ENCODE measurements at places on chromosomes 4 and X.
A peak's percentile ranks its signal among the peaks of the same experiment; 100 is the strongest.

- DNase-seq, result no peak
These were observed 294.1 kb downstream of the STIM2 start for GRCh38 chr4:27154706-27155105.

GRCh38 chrX:149036086-149036485, 469.0 kb downstream of the IDS start:
- no peak for DNase-seq

DNA sequence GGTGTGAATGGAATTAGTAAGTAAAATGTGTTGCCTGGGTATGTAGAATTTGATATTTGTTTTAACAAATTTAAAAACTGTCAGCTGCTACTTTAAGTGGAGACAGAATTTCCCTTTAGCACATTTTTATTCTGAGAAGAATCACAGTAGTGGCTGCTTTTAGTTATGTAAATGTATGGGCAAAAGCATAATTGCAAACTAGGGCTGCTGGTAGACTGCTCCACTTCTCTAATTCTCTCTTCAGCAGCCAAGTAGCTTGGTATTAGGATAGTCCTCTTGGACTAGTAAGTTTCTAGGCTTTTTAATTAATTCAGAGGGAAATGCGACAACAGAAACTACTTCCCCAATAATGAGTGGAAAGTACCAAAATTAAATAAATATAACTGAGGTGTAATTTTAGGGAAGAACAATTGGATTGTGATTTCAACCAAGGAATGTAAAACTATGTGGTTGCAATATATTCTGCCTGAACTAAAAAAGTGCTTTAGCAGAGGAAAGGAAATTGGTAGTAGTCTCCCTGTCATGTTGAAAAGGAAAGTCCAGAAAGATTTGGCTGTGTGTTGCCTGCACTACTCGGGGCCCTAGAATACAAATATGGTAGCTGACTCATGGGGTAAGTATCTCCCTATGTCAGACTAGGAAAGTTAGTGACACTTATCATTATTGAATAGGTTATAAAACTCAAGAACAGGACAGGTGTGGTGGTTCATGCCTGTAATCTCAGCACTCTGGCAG, 9.2 kb upstream of the EIF4E start:
- DNase-seq, result no peak

GRCh38 chr4:36328130-36328529, 46.7 kb downstream of the DTHD1 start:
- DNase-seq, result no peak

- peak; percentile 37 for DNase-seq
These were observed 128.4 kb upstream of the TBC1D9 start for GRCh38 chr4:140884431-140885058.

DNA sequence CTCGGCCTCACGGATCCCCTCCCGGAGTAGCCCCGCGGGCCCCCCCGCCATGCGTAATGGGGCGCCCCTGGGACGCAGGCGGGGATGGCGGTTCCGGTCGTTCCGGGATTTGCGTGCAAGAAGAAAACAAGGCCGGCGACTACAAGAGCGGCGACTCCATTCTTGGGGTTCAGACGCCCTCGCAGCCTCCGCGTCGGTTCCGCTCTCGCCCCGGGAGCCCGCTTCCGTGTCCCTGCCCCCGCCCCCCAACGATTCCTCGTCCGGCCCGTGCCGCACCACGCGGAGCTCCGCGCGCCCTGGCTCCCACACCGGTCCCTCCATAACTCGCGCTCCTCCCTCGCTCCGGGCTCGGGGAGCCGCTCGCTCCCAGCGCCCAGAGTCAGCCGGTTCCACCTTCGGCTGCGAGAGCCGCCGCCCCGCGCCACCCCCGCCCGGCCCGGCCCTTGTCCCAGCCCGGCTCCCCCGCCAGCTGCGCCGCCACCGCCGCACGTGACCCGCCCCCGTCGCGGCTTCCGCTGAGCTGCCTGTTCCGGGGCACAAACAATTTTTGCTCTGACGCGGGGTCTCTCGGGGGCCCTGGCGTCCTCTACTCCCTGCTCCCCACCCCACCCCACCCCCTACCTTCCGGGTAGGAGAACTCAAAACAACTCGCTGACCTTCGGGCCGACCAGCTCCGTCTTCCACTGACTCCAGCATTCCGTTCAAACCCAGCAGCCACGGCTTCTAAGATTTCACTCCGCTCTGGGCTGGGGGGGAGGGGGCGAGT, 78.8 kb upstream of the BCOR start:
- DNase-seq, result no peak

GRCh38 chrX:43618366-43619205, 37.5 kb upstream of the MAOA start:
- DNase-seq, result no peak

DNA sequence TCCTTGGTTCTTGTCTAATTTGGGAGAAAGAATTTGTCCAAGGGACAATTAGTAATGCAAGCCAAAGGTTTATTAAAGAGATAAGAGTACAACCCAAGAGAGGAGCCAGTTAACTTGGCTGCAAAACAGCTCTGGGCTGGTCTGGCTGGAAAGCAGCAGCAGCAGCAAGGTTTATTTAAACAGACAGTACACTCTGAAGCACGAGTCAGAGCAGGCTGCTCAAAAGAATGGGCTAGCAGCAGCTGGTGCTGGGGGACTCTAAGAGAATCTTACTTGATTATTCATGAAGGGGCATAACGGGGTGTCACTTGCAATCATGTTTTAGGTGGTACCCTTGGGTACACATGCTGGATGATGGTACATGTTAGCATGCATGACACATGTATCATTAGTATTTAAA, 17.1 kb upstream of the CT47C1 start:
- DNase-seq, result no peak

- DNase-seq, result peak; percentile 78
These were observed 70.2 kb downstream of the GC start for GRCh38 chr4:71713611-71714203.

- no peak for DNase-seq
These were observed 41.5 kb downstream of the DTHD1 start for GRCh38 chr4:36322921-36323354.

DNA sequence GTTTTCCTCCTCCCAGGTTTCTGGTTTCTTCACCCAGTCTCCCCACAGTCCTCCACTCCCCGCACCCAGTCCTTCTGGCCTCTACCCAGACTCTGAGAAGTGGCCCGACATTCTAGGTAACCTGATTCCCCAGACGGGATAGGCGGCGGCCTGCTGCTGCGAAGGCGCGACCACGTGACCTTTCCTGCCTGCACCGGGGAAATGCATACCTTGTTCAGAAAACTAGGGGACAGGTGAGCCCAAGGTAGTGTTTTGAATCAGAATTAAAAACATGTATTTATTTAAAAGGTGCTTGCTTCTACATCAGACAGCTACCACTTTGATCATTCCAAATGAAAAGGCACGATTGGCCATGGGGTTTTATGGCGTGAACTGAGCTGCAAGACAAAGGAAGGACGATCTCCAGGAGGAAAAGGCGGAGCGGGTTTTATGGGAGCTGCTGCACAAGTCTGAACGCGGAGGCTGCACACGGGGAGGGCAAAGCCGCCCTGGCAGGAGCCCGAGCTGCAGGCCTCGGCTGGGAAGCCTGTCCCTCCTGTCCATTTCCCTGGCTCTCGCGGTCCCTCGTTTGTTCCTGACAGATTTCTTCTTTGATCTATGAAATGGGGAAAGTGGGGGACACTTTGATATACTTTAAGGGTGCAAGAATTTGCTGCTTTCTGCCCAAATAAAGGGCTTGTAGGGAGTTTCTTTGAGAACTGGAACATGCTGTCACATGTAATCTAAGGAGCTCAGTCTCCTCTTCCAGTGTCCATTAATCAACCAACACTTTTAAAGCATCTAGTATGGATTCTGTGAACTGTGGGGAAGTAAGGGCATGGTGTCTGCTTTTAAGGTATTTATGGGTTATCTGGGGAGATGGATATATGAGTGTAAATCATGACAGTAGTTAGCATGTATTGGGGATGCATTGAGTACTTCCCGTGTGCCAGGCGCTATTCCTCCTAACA, 150.9 kb downstream of the SPRY1 start:
- no peak for DNase-seq

GRCh38 chr4:113760795-113761619, 531 bp downstream of the CAMK2D start:
- DNase-seq, result no peak

DNA sequence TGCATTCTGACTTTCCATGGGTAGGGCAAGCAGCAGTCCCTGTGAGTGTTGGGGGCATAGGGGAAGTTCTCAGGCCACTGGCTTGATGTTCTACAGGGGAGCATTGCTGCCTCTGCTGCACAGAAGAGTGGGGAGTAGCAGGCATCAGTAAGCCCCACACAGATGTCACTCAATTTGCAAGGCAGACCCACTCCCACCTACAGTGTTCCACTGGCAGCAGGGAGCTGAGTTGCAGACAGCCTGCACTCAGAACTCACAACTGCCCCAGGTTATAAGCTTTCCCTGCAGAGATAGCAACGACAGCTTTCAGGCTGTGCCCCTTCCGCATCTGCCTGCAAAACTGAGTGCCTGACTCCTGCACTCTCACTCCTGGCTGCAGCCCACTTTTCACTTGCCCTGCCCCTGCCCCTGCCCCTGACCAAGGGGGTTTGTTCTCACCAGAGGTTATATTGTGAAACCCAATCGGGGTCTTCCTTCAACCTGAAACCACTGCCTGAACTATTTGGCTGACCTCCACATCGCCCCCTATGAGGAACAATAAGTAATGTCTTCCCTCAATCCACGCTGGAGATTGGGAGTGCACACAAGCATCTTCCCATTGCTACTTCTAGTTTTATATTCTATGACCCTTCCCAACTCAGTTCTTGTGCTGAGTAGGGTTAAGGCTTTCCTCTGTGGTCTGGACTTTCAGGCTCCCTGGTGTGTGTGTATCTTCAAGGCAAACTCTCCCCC, 227.4 kb upstream of the CXorf51B start:
- no peak for DNase-seq

DNA sequence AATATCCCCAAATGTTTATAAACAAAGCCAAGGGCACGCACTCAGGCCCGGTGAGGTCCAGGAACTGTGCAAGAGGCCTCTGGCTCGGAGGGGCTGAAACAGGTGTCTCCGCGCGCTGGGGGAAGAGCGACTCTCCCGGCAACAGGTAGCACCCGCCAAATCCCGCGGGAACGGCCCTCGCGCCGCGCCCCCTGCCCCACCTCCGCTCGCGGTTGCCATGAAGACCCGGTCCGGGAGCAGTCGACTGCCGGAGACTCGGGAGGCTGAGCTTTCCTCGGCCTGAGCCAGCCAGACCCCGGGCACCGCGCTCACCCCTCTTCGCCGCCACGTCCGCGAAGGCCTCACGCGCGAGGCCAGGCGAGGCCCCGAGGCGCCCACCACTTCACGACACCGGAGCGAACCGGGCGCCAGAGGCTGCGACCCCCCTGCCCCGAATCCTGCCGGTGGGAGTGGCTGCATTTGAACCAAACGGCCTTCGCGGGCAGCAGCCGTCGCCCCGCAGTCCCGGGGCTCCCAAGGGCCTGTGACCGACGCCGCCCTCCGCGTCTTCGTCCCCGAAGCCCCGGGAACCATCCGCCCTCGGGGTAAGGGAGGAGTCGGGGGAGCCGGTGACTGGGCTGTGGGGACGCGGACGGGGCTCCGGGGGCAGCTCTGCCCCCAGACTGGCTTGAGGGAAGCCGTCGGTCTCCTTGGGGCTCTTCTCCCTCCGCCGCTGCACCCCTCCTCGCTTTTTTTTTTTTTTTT, at the start of gene NSUN7:
TSS of gene NSUN7 (plus strand) at position 239 of the 744 bp plus-strand sequence. CDS start 739 bp downstream, outside the sequence.
- no peak for DNase-seq

- DNase-seq, result no peak
These were observed 23.1 kb downstream of the ATP11C start for GRCh38 chrX:139909712-139910111.

- DNase-seq, result no peak
These were observed 30.8 kb downstream of the COMMD8 start for GRCh38 chr4:47432749-47433148.

DNA sequence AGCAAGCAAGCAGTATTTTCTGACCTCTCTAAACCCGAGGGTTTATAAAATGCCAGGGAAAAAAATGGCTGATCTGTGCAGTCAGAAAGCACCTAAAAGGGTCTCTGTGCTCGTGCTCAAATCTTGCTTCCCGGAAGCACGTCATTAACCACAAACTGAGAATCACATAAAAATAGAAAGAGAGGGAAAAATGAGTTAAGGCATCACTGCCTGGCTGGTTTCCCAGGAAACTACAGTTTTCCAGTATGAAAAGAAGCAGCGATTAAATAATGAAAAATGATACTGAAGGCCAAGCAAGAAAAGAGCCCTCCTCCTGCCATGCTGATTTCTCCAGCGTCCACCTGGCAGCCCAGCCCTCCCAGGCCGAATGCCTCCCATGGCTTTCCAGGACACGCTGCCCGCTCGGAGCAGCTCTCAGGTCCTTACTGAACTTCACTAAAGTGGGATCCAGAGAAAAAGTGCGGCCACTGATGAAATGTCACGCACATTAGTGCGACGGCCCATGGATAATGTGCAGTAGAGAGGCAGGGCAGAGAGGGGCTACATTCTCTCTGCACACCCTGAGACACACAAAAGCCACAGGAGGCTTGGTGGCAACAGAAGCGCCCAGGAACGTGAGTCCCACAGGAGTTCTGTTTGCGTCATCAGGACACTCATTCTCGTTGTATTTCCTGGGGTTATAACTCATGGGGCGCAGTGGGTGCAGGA, 80.4 kb downstream of the WFS1 start:
- no peak for DNase-seq

DNA sequence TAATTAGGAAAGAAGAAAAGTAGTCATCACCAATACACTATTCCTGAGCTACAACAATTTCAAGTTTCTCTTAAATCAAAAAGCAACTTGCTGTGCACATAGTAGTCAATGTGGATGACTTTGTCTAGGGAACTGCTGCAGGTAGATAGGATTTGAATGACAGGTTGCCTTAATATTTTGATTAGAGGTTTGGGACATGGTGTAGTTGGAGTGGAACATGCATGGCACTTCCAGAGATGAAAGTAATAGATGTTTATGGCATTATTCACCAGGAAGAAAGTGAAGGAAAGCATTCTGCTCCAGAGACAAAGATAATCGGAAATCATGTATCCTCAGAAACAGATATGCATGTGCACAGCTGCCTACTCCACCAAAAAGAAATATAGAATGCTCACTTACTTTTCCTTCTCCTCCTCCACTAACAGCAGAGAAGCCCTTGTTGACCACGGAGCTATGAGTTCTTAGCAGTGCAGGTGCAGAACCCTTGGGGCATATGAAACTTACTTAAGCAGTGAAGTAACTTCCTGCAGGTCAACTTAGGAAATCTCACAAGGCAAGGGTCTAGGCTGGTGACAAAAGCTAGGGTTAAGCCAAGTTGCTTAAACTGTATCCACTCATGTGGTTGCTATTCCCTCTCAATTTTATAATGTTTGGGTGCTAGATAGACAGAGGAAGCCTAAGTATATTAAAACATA, 390.8 kb downstream of the HNRNPD start:
- DNase-seq, result no peak

- DNase-seq, result no peak
These were observed 8.1 kb downstream of the IGBP1 start for GRCh38 chrX:70141373-70141772.

GRCh38 chrX:46994096-46994495, 81.9 kb downstream of the JADE3 start:
- no peak for DNase-seq

GRCh38 chr4:38902695-38903094, 35.1 kb downstream of the FAM114A1 start:
- no peak for DNase-seq

GRCh38 chrX:63250253-63250868, 100.8 kb downstream of the SPIN4 start:
- peak; percentile 56 for DNase-seq
